NCI-H1092 treated with DMSO at 0.1 percent for 48 hours (cell line): ENCODE measurements at places on chromosomes 4 and X.

DNA sequence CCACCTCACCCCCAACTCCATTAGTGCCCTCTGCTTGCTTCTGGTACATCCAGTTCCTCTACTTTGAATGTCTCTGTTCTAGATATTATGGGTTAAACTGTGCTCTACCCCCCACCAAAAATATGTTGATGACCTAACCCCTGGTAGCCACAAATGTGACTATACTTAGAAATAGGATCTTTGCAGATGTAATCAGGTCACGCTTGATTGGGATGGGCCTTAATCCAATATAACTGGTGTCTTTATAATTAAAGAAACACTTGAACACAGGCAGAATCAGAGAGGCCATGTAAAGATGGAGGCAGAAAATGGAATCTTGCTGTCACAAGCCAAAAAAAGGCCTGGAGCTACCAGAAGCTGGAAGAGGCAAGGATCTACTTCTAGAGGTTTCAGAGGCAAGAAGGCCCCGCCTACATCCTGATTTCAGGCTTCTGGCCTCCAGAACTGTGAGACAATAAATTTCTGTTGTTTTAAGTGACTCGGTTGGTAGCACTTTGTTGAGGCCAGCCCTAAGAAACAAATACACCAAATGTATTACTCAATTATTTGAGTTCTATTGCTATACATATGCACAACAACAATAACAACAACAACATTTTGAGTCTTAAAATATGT, 220.0 kb downstream of the PPP3CA start:
- no peak for DNase-seq

GRCh38 chr4:174262624-174263444, 20.6 kb downstream of the FBXO8 start:
- DNase-seq: no peak

GRCh38 chr4:48224606-48225005, 45.0 kb downstream of the TEC start:
- DNase-seq: no peak

DNA sequence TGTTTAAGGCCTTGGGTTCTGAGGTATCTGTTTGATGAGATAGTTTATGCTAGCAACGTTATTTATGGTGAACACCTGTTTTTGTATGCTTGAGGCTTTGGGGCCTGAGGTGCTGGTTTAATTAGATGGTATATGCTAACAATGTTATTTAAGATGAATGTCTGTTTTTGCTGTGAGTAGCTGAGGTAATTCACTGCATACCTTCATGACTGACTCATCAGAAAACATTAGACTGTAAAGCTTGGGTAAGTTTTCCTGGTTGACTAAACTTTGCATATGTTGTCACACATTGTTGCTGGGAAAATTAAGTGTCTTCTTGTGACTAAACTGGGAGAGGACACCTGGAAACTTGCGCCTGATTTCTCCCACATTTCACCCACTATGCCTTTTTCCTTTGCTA, 1026.6 kb downstream of the RAPGEF2 start:
- DNase-seq: no peak

DNA sequence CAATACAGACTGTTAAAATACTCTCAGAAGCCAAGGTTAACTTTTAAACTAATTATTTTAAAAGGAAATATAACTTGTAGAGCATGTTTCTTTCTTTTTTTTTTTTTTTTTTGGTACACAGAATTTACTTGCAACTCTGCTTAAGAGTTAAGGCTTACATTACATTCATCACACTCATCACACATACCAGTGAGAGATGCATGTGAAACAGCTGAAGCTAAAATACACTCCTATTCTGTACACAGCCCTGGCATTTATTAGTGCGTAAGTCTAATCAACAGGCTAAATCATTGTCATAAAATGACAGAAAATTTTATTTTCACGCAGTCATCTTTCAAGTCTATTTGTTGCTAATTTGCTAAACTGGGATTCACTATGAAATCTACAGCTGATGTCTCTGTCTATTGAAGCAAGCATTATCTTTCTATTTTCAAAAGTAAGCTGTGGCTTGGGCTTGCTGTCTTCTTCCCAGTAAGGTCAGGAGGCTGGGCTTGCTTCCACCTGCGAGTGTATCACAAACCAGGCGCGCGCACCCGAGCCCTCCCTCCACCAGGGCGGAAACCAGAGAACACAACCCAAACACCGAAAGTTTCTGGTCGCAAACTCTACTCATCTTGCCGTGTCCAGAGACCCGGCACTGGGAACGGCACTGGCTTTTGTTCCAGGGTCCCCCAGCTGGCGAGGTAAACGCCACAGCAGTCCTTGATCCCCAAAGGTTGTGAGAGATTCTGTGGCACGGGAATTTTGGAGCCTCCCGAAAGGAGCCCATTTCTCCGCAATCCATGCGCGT, 3.9 kb downstream of the MAML3 start:
- peak; percentile 64 for DNase-seq

DNA sequence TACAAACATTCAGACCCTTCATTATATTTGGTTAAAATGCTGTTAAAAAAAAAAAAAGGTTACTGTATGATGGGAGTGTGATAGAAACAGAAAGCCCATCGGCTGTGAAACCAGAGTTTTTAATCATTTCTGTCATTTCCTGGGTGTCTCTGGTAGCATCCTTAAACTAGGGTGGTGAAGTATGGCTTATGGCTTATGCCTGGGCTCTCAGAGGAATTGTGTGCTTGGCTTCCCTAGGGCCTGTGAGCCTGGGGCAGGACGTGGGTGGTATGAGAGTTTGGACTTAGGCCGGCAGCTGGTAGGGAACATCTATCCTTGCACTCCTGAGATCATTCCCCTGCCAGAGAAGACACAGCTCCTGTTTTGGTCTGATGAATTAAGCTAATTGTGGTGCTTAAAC, 52.2 kb downstream of the DCUN1D4 start:
- no peak for DNase-seq

DNA sequence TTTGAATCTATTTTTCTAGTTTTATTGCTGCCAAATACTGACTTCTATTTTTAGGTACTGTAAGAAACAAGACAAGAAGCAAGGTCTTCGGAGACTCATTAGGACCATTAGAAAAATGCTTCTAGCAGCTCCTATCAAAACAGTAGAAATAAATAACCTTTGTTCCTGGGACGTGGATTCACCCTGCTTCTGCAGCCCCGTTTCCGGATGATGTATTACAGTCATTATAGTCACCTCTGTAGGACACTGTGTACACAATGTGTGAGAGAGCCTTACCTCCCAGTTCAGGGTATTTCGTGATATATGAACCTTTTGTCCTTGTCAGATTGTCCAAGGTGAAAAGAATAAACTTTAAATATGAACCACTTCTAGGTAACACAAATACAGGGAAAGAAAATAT, 484.0 kb upstream of the TECRL start:
- peak; percentile 14 for DNase-seq

GRCh38 chr4:3660928-3661515, 105.2 kb upstream of the ADRA2C start:
- DNase-seq: peak; percentile 46

DNA sequence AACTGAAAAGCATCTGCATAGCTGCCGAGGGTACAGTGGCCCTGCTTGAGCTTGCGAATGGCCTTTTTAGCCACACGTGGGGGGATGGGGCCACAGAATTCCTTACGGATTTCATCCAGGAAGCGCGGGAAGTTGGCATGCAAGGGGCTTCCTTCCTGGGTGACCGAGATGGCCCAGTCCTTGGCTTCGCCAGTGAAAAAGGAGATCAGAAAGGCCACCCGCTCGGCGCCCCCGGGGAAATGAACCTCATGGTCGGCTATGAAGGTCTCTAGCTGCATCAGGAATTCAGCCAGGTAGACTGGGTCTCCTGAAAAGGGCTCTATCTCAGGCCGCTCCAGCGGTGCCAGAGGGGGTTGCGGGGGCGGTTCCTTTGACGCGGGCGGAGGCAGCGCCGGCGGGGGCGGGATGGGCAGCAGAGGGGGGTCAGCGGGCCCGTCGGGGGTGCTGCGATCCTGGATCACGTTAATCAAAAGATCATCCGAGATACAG, 909 bp downstream of the RTL5 start:
- no peak for DNase-seq

GRCh38 chrX:6968231-6968630, 179.3 kb upstream of the STS start:
- DNase-seq: no peak
